SJCRH30 (cell line): ENCODE measurements at places on chromosomes 12 and 14. TPM values are rescaled to one million over a fixed set of nuclear protein-coding genes. Genes with fewer than 3 reads are reported as not detected.

DNAI7 gene
- total RNA-seq = not detected in 2 replicates

TMCC3 gene
- 2.4 and 2.5 TPM in 2 replicates for total RNA-seq

RBMS2 gene
- total RNA-seq = 9.3 and 9.4 TPM in 2 replicates

LMO3 gene
- 7.4 and 8.2 TPM in 2 replicates for total RNA-seq

KRT85 gene
- total RNA-seq = not detected in 2 replicates

SIX1 gene
- total RNA-seq = 63.4 and 65.0 TPM in 2 replicates

OTX2 gene
- total RNA-seq = not detected in 2 replicates
